ENCODE measurements at places on chromosomes 4 and X. TPM values are rescaled to one million over a fixed set of nuclear protein-coding genes. Genes with fewer than 3 reads are reported as not detected.

KLKB1 gene
- total RNA-seq, result 0.89 TPM

TCEANC gene
- 6.4 TPM for total RNA-seq

GAGE2A gene
- not detected for total RNA-seq

NEXMIF gene
- 0.13 TPM for total RNA-seq

NOX1 gene
- not detected for total RNA-seq

UGT8 gene
- total RNA-seq, result 0.32 TPM

SYN1 gene
- 12.1 TPM for total RNA-seq

N4BP2 gene
- 5.2 TPM for total RNA-seq
